ENCODE measurements at places on chromosomes 7 and 10.

DNA sequence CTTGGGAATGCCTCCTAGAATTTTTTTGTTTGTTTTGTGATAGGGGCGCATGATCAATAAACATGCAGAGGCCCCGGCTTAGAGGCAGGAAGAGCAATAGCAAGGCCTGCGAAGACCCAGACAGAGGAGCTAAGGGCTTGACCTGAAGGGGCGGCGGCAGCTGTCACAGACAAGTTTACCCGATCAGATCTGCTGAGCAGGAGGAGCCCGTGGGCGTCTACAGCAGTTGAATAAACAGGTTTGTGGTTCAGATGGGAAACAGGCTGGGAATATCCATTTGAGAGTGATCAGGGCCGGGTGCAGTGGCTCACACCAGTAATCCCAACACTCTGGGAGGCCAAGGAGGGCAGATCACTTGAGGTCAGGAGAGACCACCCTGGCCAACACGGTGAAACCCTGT lies 126.0 kb upstream of the CALN1 start:
- DNase-seq = no peak

DNA sequence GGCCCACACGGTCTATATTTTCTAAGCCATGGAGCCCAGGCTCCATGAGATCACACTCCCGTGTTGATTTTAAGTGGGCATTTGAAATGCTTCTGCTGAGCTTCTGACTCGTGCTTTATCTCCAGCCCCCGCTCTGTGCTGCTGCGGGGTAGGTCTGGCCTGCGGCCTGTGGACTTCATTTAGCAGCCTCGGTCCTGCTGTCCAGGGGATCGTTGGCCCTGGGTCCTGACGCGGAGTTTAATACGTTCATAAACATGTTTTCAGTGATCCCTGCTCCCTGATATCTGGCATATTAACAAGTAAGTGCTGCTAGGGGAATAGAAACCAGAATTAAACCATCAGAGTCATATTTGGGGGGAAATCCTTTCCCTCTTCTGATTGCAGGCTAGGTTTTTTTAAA lies 540.3 kb upstream of the MGMT start:
- no peak for DNase-seq

DNA sequence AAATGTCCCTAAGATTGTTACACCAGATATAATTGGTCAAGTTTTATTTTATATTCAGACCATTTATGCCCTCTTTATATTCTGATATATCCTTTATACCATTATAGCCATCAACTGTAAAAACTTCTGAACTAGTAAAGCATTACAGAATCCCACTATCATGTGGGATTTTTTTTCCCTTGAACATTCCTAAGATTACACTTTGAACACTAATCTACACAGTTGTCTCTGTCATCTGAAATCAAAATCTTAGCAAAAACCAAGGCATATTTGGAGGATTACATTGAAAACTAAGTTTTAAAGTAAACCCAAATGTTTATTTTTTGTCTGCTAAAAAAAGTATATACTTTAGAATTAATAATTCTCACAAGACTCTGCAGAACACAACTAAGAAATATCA lies 116.2 kb upstream of the GPR22 start:
- DNase-seq = no peak

DNA sequence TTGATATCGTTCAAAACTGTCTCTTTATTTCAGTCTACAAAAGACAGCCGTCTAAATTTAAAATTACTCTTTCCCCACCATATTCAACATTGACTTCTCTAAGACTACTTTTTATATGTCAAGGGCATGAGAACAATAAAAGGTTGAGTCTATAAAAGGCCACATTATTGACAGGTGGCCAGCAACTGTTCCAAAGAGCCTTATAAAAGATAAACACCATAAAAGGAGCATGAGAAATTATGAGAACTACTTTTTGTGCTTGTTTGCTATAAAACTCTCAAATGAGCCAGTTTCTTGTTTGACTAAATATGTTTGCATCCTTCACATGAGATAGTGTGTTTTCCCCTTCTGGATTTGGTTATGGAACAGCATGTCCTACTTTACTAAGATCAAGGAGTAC lies 189.2 kb downstream of the THSD7A start:
- DNase-seq = no peak

GRCh38 chr7:109131141-109131540 lies 561.5 kb downstream of the DNAJB9 start:
- no peak for DNase-seq

DNA sequence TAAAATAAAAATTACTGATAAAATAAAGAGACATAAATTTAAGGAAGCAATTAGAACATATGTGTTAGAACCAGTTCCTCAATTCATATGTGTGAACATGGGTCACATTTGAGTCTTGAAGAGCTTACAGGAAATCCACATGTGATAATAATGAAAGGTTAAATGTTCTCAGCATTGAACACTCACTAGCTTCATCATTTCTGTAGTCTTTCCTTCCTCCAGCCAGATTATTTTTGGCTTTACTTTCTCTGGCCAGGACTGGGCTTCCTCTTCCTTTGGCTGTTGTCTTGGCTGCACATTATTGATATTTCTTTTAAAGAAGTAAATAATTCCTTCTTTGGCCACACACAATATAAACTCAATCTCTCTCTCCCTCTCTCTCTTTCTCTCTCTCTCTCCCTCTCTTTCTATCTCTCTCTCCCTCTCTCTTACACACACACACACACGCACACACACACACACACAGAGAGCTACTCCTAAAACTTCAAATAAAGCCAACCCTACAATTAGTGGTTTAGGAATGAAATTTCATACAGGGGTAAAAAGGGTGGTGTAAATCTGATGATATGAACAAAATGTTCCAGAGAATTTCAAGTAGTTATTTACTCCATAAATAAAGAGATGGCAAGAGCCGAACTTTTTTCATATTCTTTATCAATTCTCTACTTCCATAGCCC lies 171.2 kb downstream of the REEP3 start:
- no peak for DNase-seq

DNA sequence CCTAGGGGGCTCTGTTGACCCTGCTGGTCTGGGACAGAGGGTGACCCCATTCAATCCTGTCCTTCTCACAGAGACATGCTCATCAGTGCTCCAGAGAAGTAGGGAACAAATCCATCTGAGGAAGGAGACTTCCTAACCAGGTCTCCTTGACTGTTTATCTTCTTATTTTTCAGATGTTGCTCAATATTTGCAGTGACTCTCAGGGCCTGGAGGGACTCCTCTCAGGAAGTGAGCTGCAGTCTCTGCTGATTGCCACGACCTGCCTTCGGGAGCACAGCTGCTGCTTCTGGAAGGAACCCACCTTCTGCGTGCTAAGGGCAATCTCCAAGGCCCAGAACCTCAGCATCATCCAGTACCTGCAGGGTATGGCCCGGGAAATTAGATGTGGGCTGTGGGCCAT lies 41.0 kb downstream of the WDFY4 start:
- no peak for DNase-seq

- no peak for DNase-seq
Measured at GRCh38 chr10:78292250-78292981, 258.8 kb downstream of the RPS24 start.

GRCh38 chr7:112162784-112163506 lies 43.3 kb downstream of the DOCK4 start:
- no peak for DNase-seq

GRCh38 chr7:37756797-37757551 lies 73.4 kb downstream of the GPR141 start:
- no peak for DNase-seq

DNA sequence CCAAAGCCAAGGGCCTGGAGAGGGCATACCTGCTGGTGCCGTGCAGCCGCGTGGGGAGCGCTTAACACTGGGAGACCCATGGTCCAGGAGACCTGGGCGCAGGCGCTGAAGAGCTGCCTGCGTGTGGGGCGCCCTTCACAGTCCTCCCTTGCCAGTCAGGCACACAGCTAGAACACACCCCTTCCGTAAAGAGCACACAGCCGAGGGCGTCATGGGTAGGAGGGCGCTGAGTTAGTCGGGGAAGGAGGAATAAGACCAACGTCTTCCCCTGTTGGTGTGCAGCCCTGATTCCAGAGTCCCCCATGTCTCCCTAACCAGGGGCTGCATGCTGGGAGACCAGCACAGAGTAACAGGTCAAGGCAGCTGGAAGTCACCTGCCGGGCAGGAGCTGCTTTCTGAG lies 273.9 kb downstream of the USP6NL start:
- DNase-seq = no peak

GRCh38 chr7:64654796-64655548 lies 11.0 kb upstream of the ZNF107 start:
- DNase-seq = no peak

DNA sequence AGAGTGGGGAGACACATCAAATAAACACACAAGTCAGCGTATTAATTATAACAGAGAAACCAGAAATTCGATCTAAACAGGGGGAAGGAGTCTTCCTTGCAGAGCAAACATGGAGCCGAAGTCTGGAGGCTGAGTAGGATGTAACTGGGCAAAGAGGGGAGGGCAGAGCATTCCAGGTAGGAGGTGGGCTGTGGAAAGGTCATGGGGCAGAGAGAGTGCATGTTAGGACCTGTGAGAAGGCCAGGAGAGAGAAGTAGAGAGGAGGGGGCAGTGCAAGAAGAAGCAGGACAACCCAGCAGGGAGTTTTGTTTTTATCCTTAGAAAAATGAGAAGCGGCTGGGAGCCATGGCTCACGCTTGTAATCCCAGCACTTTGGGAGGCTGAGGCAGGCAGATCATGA lies 130.8 kb upstream of the GPR26 start:
- DNase-seq = no peak

- DNase-seq = no peak
Measured at GRCh38 chr10:127441350-127442219, 107.5 kb upstream of the NPS start.

DNA sequence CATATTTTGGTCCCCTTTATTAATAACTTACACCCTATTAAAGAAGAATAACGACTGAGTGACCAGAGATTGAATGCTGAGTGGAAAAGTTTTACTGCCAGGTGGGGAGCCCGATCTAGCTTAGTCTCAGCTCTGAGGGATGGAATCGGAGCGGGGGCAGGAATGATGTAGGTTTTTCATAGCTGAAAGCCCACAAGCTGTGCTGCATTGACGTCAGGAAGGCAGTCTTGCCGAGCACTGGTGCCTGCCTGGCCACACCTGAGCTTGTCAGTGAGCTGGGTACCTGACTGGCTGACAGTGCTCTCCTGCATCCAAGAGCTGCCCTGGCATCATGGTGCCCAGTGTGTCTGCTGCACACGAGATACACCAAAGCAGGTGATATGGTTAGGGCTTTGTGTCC lies 34.8 kb downstream of the GRK5 start:
- DNase-seq = no peak

- no peak for DNase-seq
Measured at GRCh38 chr7:34371922-34372321, 286.1 kb upstream of the NPSR1 start.

- DNase-seq = no peak
Measured at GRCh38 chr10:27391325-27391724, 112.8 kb upstream of the RAB18 start.

- DNase-seq = no peak
Measured at GRCh38 chr7:133053321-133053891, 28.5 kb downstream of the CHCHD3 start.

GRCh38 chr7:30511973-30512662 lies 7.5 kb upstream of the GGCT start:
- DNase-seq = no peak

- DNase-seq = no peak
Measured at GRCh38 chr10:8174762-8175161, 120.3 kb downstream of the GATA3 start.

DNA sequence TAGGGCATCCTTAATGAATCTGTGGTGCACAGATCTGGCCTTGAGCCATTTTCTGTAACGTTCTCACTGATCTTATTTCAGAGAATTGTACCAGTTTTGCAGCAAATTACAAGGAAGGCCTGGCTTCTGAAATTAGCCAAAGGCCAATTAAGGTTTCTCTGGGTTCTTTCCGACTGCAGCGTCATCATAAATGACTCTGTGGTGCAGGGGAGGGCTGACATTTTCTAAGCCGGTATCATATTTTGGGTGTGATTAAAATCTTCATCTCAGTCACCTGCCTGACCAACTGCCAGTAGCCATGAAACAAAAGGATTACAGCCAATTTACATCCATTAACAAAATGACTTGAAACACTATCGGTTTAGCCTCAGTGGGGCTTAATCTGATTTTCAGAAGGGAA lies 363.7 kb downstream of the ADRA2A start:
- DNase-seq = no peak

DNA sequence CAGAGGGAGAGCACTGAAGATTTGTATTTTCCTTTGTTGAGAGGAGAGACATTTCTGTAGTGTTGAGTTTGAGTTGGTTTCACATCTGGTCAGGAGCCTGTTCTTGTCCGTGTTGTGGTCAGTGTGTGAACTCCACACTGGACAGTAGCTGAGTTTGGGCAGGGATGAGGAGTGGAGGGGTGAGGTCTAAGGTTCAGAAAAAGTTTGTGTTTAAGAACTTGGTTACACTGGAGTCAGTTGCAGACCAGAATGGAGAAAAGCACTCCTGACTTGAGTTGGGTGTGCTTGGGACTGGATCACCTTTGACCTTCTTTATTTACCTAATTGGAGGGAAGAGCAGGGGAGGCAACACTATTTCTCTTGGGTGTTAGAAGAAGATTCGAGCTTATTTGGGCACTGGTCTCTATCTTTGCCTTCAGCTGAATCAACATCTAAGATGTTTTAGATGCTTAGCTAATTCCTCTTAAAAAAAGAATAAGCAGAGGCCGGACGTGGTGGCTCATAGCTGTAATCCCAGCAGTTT lies 8.9 kb downstream of the LRMDA start:
- no peak for DNase-seq

- no peak for DNase-seq
Measured at GRCh38 chr10:17348501-17349349, 105.7 kb downstream of the ST8SIA6 start.

GRCh38 chr10:132618158-132618919 lies 80.8 kb downstream of the INPP5A start:
- no peak for DNase-seq

- DNase-seq = no peak
Measured at GRCh38 chr7:157399086-157399687, 62.4 kb downstream of the DNAJB6 start.
